ENCODE measurements at places on chromosomes 11 and 22.
A peak's percentile ranks its signal among the peaks of the same experiment; 100 is the strongest.

DNA sequence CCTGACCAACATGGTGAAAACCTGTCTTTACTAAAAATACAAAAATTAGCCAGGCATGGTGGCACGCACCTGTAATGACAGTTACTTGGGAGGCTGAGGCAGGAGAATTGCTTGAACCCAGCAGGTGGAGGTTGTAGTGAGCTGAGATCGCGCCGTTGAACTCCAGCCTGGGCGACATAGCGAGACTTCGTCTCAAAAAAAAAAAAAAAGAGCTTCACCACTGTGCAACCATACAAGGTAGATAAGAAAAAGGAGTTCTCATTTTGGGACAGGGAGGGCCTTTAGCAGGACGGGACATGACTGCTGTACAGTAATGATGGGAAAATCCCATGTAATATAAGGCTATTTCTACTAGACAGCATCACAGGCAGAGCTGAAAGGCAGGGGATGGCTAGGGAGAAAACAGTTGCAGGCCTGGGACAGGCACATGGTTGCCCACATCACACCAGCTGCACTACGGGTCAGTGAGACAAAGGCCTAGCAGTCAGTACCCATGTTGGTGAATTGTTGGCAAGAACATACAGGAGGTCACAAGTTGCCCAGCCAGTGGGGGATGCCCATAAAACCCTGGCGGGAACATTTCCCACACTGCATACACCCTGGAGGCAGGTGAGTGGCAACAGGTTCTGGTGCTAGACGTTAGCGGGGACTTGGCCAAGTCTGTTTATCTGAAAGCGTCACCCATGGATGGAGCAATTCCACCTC lies 5.4 kb downstream of the TANGO2 start:
- DNase-seq, result no peak

DNA sequence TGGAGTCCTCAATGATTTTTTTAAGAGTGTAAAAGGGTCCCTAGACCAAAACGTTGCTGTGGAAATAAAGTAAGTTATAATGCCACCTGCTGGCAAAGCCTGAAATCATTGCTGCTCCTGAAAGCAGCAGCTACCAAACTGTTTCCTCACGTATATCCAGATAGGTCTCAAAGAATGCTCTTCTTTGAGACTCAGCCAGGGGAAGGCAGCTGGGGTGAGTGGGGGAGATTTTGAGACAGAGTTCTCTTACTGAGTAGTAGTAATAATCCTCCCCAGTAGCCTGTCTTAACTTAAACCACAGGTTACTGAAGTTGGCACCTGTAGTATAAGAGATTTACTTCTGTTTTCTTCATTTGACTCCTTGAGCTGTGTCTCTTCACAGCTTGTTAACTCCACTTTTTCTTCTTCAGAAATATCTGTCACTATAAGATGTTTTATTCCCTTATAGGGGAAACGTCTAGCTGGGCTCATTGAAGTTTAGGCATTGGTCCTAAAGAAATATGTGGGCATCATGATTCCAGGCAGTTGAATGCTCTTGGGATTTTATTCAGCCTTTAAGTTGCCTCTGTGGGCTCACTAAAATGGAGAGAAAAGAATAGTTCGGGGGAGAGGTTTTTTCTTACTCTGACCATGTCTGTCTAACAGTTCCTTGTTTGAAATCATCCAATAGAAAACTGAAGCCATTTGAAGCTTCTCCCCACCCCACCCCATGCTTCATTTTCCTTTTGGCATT lies 77.9 kb downstream of the BTBD10 start:
- DNase-seq, result peak; percentile 29

GRCh38 chr11:21771097-21771496 lies 421.8 kb upstream of the ANO5 start:
- DNase-seq, result no peak

GRCh38 chr11:116563028-116563711 lies 209.6 kb downstream of the BUD13 start:
- no peak for DNase-seq

- no peak for DNase-seq
Observed at GRCh38 chr11:45483416-45483815, 182.0 kb downstream of the CHST1 start.

GRCh38 chr11:2800655-2801531 lies 84.7 kb downstream of the CDKN1C start:
- no peak for DNase-seq

Data from suppressor macrophage treated with lipopolysaccharide for 4 hours (primary cell).